ENCODE measurements at places on chromosomes 1 and 21.

- DNase-seq, result no peak
Measured at GRCh38 chr1:20278692-20279130, 12.0 kb upstream of the VWA5B1 start.

- no peak for DNase-seq
Measured at GRCh38 chr1:179637211-179637860, 45.7 kb downstream of the TDRD5 start.

- no peak for DNase-seq
Measured at GRCh38 chr1:180309338-180309737, 79.3 kb downstream of the LHX4 start.

DNA sequence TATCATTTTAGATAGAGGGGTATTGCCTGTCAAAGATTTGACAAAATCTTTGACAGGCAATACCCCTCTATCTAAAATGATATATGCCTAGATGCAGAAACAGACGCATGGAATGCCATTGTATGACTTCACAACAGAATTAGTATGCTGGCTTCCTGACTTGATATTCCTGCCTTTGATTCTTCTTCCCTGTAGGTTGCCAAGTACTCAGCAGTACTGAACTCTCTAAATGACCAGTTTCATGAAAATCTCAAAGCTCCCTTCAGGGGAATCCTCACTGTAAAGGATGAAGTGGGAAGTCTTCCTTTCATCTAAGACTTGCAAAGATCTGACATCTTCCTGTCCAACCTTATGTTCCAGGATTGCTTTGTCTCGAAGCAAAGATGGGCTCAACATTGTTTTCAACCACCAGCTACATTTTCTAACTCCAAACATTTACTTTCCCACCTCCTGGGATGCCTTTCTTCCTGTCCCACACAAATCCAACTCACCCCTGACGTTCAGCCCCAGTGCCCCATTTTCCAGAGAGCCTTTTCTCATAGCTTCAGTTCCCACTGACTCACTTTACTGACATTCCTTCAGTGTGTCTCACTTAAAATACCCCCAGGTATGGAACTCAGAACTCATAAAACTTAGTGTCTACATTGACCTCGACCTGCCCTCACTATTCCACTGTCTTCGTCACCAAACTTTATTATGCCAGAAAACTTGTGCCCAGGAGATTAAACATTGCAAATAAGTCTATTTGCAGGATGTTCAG lies 67.3 kb upstream of the KCNJ6 start:
- DNase-seq, result no peak

- DNase-seq, result no peak
Measured at GRCh38 chr1:186627019-186627418, 53.2 kb downstream of the PTGS2 start.

DNA sequence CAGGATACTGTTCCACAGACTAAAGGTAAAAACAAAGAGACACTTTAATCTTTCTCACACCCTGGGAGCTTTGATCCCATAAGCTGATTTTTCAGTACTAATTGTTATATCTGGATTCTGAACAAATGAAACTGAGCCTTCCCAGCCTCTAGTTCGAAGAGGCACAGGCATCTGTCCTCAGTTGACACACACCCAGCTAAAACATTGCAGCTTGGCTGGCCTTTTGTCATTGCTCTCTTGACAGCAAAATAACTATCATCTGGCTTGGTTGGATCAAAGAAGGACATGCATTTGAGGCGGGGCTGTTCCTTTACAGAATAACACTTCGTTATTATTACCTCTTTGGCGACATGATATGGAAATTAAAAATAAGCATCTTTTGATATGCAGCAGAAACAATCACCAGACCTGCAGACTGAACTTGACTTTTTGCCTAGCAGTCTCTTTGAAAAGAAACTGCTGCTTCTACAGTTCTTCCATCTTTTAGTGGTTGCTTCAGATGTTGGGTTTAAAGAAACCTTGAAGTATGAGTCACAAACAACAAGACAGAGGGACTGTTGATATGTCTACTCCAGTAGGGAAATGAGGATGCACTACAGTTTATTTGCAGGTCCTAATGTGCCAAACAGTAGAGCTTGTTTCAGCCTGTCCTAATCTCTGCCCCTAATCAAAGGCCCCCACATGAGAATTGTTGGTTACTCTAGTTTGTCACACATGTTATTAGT lies 166.5 kb downstream of the TPR start:
- no peak for DNase-seq

- no peak for DNase-seq
Measured at GRCh38 chr1:233448109-233448689, 120.7 kb downstream of the MAP3K21 start.

GRCh38 chr1:64584479-64584878 lies 114.5 kb downstream of the CACHD1 start:
- DNase-seq, result no peak

DNA sequence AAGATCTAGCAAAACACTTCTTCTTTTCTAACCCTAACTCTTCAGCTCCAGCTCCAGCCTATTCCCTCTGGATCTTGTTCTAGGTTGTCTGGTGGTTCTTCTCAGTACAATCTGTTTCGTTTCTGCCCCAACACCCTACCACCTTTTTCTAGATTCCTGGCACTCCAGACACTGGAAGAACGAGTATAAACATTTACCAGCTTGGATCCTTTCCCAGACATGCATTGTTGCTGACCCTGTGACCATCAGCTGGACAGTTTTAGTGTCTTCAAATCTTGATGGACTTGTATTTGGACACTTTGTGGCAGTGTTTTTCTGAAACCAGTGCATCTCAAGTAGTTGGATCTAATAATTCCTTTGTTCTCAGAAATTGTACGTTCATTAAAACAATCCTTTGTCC lies 30.6 kb upstream of the CACNA1E start:
- DNase-seq, result no peak

DNA sequence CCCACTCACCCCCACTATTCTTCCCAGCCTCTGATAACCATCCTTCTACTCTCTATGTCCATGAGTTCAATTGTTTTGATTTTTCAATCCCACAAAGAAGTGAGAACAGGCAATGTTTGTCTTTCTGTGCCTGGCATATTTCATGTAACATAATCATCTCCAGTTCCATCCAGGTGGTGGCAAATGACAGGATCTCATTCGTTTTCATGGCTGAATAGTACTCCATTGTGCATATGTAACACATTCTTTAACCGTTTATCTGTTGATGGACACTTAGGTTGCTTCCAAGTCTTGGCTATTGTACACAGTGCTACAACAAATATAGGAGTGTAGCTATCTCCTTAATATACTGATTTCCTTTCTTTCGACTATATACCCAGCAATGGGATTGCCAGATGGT lies 169.3 kb upstream of the NFIA start:
- no peak for DNase-seq

Data from activated CD8-positive, alpha-beta memory T cell treated with anti-CD3 and anti-CD28 coated beads for 4 hours (primary cell).